ENCODE measurements at places on chromosomes 6 and 20.

DNA sequence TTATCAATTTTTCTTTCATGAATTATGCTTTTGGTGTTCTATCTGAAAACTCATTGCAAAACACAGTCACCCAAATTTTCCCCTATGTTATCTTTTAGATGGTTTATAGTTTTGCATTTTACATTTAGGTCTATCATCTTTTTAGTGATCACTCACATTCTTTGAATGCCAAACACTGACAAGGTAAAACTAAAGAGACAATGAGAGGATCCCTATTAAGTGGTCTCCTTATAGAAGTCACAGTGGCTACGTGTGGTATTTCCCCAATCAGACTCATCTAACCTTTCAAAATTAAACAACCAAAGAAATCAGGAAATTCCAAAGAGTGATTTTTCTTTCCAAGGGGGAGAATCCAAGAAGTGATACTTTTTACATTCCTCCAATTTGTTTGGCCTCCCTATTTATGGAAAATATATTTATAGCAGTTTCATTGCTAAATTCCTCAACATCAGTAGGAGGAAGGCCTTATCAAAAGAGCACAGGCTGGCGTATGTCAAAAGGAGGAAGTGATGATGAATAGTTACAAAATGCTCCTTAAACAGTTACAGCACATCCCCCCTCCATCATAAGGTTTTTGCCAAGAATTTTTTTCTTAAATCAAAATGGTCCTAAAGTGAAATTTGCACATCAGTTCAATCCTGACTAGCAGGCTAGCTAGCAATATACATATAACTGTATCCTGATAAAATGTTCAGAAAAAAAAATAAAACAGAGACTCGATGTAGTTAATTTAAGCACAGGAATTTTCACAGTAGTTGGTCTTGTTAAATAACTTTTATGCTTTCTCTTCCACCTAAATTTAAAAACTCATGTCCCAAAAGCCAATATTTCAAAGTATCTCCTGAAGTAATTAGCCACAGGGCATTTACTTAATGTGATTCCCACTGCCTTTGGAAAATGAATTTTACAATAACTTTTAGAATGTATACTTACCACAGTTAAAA, 76.2 kb upstream of the IPCEF1 start:
- no peak for DNase-seq

GRCh38 chr20:227439-228105, 514 bp downstream of the DEFB129 start:
- no peak for DNase-seq

DNA sequence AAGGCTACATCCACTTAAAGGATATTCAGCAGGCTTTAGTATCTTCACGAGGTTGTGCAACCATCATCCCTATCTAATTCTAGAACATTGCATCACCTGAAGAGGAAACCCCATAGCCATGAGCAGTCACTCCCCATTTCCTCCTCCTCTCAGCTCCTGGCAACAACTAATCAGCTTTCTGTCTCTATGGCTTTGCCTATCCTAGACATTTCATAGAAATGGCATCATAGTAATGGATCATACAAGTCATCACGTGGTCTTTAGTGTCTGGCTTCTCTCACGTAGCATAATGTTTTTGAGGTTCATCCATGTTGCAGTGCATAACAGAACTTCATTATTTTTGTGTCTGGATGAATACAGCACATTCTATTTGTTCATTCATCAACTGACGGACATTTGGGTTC, 20.5 kb downstream of the SNAI1 start:
- no peak for DNase-seq

DNA sequence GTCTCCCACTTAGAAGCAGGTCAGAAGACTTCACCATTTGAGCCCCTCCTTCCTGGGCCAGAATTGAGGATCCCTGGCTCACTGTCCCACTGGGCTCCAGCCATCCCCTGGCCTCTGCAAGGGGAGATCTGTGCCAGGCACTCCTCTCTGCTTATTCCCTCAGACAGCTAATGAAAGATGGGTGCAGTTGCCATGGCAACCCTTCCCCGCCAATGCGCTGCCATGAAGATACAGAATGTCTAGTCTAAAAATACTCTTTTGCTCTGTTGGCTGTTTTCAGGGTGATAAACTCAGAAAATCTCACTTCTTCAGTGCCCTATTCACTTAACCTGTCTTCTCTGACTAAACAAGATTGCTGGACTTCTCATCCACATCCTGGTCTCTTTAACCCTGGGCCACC, 13.6 kb upstream of the TTLL2 start:
- DNase-seq: no peak

GRCh38 chr6:94751641-94752329, 825.5 kb upstream of the MANEA start:
- no peak for DNase-seq

GRCh38 chr6:139416146-139416545, 41.7 kb upstream of the CITED2 start:
- no peak for DNase-seq

- no peak for DNase-seq
Observed at GRCh38 chr6:40732878-40733277, 145.7 kb upstream of the LRFN2 start.

- DNase-seq: peak; percentile 65
Observed at GRCh38 chr6:132937466-132937906, 123.1 kb downstream of the RPS12 start.

- DNase-seq: no peak
Observed at GRCh38 chr6:54291738-54292137, 16.5 kb upstream of the TINAG start.

GRCh38 chr20:8395956-8396355, 263.9 kb downstream of the PLCB1 start:
- no peak for DNase-seq
